ENCODE measurements at places on chromosomes 3 and 15.

DNA sequence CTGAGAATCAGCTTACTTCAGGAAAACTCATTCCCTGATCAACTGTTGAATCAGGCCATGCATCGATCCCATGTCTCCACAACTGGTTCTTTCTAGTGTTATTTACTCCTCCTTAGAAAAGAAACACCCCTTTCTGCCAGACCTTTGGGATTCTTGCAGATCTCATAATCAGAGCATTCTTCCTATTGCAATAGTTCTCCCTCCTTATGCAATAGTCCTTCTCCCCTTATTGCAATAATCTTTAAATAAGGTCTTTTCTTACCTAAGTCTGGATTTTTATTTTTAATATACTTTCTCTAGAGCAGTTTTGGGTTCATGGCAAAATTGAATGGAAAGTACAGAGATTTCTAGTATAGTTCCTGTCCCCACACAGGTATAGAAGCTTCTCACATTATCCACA lies 141.9 kb upstream of the SGO1 start:
- DNase-seq = no peak

- DNase-seq = no peak
Measured at GRCh38 chr15:47801522-47801921, 84.2 kb downstream of the SEMA6D start.

- peak; percentile 20 for DNase-seq
Measured at GRCh38 chr15:49458145-49458544, 35.1 kb downstream of the FGF7 start.

DNA sequence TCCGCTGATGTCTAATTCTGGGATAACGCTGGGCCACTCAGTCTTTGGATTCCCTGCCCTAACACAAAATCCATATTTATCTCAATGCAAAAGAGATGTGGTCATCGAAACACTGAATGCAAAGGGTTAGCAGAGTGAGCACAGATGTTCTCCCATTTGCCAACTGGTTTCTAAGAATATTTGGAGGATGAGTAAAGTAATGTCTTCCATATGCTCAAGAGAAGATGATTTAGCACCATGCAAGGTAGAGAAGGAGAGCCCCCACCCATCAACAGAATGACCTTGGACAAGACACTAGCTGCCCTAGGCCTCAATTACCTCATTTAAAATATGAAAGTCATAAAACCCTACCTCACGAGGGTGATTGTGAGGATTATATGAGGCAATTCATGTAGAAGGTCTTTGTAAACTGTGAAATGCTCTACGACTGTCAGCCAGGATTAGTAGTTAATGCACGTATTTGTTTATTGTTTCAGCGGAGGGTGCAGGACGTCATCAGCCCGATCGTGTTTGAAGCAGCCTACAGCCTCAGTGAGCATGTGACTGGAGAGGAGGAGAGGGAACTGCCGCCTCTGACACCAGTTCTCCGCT lies 232.9 kb upstream of the CTDSPL start:
- DNase-seq = no peak

- DNase-seq = no peak
Measured at GRCh38 chr15:33095641-33096040, 98.9 kb downstream of the FMN1 start.

DNA sequence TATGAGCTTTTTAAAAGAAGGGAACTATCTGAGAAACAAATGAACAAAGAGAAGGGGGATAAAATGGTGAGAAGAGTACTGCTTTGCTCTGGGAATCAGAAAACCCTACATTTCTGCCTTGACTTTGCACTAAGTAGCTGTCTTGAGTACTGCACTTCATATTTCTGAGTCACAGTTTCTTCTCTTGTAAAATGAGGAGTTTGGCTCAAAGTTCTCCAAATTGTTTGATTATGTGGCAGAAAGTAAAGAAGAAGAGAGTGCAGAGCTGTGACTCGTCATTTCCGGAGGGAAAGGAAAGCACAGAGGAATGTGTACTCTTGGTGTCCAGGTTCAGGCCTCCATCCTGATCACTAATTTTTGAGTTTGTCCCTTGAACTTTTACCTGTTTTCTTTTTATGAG lies 54.7 kb downstream of the TP63 start:
- DNase-seq = peak; percentile 58

DNA sequence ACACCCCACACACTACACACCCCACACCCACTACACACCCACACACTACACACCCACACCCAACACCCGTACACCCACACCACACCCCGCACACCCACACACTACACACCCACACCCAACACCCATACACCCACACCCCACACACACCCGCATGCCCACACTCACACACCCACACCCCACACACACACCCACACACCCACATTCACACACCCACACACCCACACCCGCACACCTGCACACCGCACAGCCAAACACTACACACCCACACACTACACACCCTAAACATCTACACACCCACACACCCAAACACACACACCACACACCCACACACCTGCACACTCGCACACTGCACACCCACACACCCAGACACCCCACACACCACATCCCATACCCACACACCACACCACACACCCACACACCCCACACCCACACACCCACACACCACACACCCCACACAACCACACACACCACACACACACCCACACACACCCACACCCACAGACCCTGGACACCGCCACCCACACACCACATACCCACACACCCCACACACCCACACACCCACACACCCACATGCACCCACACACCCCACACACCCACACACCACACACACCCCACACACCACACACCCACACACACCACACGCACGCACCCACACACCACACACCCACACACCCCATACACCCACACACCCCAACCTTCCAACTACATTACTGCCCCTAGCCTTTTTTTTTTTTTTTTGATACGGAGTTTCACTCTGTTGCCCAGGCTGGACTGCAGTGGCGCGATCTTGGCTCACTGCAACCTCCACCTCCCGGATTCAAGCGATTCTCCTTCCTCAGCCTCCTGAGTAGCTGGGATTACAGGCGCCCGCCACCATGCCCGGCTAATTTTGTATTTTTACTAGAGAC lies 16.9 kb downstream of the CEP19 start:
- no peak for DNase-seq

GRCh38 chr3:177855021-177855420 lies 657.7 kb upstream of the TBL1XR1 start:
- no peak for DNase-seq

DNA sequence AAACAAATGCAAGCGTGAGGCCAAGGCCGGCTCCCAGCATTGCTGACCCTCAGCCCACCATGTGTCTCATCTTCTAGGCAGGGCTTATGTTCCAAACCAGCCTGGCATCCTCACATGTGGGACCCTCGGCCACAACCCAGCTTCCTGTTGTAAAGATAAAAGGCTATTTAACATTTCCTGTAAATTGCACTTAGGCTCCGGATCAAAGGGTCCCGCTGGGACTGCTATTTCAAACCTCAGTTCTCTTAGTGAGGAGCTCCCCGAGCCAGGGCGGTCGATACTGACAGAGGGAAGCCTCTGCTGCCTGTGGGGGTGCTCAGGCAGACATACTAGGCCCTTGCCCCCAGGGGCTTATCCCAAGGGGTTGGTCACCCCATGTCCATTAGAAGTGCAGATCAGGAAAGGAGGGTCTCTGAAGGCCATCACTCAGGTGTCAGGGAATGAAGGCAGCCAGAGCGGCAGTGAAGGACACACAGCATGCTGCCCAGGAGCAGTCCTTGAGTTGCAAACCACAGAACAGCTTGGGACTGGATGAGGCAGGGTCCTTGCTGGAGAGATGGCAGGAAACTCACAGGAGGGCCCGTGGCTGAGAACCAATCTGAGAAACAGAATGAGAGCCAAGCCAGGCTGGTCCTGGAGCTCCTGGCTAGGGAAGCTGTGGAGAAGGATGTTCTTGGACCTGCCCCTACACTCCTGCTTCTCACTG lies 239.9 kb downstream of the TLE3 start:
- no peak for DNase-seq

- no peak for DNase-seq
Measured at GRCh38 chr15:100234158-100235029, 107.4 kb downstream of the ADAMTS17 start.

DNA sequence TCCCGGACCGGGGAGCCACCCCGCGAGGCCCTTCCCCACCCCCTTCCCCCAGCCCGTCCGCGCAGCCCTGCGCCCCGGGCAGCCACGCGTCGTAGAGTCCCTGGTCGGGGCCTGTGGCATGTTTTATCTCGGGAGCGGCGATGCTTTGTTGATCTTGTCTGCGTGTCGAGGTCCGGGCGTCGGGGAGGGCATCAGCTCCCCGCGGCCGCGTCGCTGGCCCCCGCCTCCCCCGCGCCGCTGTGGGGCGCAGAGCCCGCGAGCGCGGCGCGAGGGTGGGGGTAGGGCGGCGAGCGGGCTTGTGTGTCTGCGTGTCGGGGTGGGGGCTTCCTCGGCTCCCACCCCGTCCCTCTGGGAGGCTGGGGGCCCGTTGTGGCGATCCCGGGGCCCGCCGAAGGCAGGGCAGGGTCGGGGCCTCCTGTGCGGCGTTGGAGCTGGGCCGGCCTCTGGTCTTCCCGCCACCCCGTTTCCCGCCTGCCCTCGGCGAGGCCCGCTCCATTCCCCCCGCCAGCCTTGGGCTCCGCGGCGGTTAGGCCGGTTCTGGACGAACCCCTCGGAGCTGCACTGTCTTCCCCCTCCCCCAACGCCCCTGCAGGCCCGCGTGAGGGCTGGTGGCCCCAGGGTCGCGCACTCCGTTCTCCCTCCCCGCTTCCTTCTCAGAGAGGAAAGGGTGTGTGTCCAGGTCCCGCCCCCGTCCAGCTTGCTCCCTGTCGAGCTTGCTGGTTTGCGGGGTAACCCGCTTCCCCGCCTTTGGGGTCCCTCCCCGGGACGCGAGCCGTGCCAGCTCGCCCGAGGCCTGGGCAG lies 695 bp downstream of the GMPS start:
- peak; percentile 60 for DNase-seq

DNA sequence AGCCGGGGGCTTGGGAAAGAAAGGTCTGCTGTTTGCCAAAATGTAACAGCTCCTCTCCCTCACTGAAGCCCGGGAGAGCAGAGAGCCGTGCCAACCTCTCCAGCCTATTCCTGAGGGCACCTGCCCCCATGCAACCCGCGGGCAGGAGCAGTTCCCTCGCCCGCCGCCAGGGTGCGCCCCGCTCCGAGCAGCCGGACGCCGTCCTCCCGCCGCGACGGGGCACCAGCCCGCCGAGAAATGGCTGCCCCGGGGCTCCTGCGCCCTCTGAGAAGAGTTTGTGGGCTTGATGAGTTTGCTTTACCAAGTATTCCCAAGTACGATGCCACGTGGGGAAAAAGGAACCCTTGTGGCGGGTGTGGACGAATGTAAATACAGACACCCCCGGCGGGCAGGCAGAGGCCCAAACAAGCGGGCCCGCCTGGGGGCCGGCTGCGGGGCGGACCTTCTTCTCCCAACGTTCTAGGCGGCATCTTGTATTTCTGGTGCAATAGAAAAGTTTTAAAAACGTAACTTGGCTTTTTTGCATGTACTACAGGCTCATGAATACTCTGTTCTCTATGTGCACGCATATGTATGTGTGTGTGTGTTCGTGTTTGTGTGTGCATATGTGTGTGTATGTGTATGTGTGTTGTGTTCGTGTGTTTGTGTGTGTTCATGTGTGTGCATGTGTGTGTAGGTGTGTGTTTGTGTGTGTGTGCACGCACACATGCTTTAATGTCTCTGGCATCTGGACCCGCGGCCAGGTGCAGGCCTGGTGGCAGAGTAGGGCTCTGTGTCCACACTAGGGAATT lies 162.9 kb downstream of the CHSY1 start:
- peak; percentile 89 for DNase-seq

- DNase-seq = no peak
Measured at GRCh38 chr3:129429080-129429451, 630 bp upstream of the EFCAB12 start.

DNA sequence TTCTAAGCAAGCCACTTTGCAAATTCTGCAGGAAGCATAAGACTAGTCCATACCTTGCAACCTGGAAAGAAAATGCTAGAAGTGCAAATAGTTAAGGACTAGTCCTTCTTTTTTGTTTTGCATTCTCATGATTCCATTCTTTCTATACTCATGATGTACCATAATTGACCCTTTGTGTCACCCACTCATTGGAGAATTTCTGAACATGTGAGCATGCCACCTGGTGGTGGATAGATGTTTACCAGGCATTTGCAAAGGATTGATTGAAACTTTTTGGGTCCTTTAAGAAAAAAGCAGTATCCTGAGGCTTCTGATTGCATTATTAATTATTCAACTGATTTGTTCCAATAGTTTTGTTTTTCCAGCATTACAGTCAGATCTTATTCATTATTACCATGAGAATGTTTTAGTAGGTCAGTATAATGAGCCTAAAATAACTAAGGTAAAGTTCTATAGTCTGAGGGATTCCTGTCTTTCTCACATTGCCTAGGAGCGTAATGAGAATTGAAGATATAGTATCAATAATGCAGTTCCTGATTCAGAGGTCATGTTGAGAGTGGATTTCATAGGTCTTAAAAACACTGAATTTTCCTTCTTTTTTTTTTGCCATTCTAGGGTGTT lies 20.2 kb upstream of the DIPK2A start:
- DNase-seq = peak; percentile 31

GRCh38 chr15:51709031-51709430 lies 27.7 kb downstream of the SCG3 start:
- no peak for DNase-seq

DNA sequence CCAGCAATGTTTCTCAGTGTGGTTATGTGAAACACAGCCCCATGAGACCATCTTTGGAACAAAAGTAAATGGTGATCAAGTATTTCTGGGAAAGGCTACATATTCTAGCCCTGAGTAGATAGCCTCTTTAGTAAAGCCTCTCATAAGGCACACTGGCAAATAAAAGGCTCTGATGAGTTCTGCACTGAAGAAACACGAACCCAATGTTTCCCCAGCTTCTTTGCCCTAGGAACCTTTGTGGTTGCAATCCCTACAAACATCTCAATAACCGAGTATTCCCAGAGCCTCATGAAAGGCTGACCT lies 41.8 kb downstream of the RAB6B start:
- no peak for DNase-seq

DNA sequence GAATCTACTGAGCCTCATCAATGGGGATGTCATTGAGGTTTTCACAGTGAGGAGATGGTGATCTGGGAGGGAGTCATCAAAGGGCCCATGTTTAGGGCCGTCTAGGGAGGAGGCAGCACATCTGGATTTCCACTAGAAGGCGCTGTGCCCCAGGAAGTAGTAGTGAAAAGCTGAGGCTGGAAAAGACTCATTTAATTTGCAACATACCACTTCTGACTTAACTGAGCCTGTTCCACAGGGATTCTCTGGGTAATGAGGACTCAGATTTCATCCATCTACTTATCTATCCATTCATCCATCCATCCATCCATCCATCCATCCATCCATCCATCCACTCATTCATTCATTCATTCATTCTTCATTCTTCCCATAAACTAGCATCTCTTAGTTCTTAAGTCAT lies 17.4 kb upstream of the SHF start:
- DNase-seq = peak; percentile 73

GRCh38 chr3:12681089-12681942 lies 17.4 kb upstream of the RAF1 start:
- peak; percentile 14 for DNase-seq

DNA sequence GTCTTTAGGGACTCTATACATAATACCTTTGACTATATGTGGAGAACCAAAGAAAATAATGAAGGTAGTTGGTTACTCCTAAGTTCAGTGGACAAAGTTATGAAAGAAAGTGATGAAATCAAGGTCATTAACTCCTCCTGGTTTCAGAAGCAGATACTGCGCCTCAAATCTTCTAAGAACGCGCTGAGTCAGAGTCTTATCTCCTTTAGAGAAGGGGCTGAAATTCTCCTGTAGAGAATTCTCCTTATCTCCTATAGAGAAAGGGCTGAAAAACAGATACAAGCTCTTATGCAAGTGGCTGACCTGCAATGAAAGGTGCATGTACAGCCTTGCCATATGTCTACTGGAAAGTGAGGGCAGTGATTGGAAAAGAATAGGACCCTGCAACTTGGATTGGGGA lies 824.2 kb downstream of the NSUN3 start:
- no peak for DNase-seq
